ENCODE measurements at places on chromosomes 7 and 10.

GRCh38 chr10:93420091-93420490 lies 62.0 kb downstream of the MYOF start:
- no peak for DNase-seq

GRCh38 chr7:47988496-47989386 lies 9.3 kb upstream of the HUS1 start:
- no peak for DNase-seq

GRCh38 chr7:113856010-113856409 lies 62.8 kb downstream of the PPP1R3A start:
- DNase-seq = no peak

- DNase-seq = no peak
Measured at GRCh38 chr10:91460681-91461080, 50.5 kb downstream of the HECTD2 start.

DNA sequence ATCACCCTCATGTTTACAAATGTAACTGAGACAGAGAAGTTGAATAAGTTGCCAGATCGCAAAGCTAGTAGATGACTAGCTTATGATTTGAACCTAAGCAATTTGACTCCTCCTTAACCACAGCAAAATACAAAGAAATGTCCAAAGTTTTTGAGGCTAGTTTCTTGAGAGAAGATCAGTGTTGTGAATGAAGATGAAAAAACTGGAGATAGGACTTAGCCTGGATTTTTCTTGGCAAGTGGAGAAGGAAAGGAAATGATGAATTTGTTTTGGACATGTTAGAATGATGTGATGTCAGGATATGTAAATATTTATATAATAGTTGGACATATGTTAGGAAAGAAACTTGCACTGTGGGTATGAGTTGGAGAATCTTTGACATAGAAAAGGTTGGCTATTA lies 149.8 kb downstream of the LSMEM1 start:
- no peak for DNase-seq

DNA sequence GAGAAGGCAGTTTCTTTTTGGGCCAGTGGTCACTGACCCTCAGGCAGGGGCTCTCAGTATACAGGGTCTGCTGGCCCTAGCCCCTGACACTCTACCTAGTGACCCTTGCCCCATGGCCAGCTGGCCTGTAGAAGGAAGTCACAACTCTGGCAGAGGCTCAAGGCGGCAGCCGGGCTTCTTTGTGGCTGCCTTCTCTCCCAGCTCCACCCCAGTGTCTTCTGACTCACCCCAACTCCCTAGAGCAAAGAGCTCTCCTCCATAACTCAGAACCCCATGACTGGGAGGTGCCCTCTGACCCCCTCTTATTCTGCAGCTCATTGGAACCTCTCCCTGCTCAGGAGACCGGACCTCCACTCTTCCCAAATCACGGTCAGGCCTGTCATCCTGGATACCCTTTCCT lies 358.2 kb downstream of the FGFR2 start:
- no peak for DNase-seq

DNA sequence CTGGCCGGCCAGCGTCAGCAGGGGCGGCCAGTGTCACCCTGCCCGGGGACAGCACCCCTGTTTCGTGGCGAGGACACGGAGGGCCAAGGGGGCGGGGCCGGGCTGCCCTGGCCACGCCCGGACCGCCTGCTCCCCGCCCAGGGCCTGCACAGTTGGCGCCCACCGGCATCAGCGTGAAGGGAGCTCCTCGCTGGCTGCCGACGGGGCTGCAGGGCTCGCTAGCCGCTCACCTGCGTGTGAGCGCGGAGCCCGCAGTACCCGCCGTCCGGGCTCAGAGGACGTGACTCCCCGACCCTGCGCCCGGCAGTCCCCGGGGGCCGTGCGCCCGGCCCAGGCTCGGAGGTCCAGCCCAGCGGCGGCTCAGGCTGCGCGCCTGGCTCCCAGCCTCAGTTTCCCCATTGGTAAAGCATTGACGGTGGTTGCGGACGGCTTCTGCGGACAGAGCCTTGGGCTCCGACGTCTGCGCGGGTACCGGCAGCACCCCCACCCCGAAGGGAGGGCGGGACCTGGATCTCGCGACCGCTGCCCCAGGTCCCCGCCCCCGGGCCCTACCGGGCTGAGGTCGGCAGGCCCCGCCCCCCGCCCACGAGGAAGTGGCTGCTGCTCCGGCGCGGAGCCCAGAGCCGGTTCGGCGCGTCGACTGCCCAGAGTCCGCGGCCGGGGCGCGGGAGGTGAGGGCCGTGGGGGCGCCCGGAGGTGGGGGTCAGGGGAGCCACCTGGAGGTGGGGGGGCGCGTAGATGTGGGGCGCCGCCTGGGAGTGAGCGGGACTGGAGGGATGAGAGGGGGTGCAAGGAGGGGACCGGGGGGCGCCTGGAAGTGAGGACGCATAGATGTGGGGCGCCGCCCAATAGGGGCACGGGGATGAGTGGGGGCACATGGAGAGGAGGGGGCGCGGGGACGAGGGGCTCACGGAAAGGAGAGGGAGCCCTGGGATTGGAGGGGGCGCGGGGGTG lies at the start of gene ARPC1B:
TSS of gene ARPC1B (plus strand) at position 620 of the 954 bp plus-strand sequence. CDS start 10,985 bp downstream, outside the sequence.
- peak; percentile 72 for DNase-seq

DNA sequence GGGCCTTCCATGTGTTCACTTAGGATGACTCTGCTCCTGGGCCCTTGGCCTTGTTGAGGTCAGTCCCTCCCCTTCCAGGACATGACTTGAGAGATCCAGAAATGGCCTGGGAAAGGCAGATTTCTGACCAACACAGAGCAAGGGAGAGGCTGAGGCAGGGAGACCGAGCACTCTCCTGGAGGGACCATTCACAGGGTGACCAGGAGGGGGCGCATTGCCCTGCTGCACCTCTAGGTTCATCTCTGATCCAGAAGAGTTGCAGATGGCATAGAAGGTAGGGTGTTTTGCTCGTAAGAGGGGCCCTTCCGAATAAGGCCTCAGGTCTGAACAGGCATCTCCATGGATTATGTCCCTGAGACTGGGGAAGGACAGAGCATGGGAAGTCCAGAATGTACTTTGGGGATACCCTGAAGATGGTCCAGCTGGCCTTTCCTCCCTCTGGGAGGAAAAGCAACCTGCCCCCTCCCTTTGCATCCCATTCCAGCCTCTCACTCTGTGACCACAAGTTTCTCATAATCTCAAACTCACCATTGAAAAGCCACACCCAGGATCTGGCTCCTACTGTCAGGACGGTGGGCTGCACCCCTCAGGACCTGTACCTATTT lies 6.6 kb downstream of the DMBT1 start:
- DNase-seq = no peak

DNA sequence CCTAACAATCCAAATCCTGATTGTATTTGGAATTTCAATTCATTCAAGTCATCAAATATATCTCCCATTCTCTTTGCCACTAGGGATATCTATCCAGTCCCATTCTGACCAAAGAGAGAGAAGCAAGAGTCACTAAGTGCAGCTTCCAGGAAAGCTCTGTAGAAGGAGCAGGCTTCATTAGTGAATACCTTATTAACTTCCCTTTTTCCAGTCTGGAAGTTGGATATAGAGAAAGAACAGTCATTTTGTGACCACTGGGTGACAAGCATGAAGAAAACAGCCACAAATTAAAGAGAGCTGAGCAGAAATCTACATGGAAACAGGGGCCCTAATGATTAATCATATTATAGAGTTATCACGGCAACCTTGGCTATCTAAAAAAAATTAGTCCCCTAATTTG lies 190.7 kb upstream of the ADO start:
- no peak for DNase-seq

DNA sequence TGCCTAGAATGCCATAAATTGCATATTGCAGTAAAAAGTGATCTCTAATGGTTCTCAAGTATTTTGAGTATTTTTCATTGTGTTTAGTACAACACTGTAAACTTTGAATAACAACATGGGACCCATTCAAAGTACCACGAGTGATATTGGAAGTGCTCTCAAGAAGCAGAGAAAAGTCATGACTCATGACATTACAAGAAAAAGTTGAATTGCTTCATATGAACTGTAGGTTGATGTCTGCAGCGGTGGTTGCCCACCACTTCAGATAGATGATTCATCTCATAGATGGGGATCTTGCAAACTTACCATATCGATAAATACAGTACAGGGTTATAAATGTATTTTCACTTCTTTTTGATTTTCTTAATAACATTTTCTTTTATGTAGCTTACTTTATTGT lies 33.9 kb downstream of the ENTPD1 start:
- no peak for DNase-seq

GRCh38 chr7:137434946-137435345 lies 91.4 kb upstream of the PTN start:
- DNase-seq = no peak

DNA sequence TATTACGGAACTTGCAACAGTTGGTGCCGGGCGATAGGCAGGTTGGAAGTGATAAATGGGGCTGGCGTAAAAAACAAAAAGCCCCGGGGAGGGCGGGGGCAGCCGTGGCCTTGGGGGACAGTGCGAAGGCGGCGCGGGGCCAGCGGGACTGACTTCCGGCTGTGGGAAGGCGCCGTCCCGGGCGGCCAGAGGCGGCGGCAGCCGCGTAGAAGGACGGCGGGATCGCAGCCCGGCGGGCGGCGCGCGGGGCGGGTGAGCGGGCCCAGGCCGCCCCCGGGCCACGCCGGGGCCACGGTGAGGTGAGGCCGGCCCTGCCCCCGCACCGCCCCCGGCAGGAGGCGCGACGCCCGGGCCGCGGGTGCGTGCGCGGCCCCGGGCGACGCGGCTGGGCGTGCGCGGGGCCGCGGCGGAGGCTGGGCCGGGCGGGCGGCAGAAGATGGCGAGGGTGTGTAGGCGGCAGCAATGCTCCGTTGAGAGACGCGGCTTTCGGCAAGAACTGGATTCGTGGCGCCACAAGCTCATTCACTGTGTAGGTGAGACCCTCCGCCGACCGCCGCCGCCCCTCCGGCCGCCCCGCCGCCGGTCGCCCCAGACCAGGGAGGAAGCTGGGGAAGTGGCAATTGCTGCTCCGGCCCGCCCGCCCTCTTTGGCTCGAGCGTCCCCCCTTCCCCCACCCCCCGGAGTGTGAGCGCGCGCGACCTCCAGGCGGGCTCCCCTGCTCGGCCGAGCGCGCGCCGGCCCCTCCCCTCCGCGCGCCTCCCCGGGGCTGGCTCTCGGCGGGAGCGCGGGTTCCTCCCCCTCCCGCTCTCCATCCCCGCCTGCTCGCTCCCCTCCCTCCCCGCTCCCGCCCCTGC lies at the start of gene LCOR:
TSS of gene LCOR (plus strand) at position 432 of the 854 bp plus-strand sequence. CDS start 116,760 bp downstream, outside the sequence.
- peak; percentile 90 for DNase-seq

DNA sequence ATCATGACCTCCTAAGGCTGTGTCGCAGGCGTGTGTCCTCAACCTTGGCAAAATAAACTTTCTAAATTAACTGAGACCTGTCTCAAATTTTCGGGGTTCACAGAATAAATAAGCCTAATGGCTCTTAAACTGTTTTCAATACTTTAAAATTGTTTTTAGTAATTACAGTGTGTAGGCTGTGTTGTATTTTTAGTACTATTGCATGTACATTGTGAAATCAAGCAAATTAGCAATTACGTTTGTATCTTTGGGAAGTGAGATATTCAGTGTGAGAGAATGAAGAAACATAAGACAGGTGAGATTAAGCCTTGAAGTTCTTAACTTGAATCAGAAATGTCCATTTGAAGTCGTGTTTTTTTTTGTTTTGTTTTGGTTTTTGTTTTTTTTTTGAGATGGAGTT lies 4.8 kb upstream of the AKR1B10 start:
- no peak for DNase-seq

DNA sequence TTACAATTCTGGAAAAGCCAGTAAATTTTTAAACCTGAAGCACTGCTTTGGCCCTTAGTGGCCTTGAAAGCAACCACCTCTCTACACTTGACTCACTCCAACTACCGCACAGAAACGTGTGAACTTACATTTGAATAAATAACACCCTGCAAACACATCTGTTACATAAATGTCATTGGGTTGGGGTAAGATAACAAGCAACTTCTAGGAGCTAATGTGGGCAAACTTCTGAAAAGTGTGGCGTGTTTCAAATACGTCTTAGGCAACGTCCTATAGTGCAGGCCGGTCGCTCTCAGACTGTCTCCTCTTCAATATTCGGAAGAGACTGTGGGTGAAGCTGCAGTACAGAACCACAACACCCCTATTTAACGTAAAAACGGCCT lies 474 bp downstream of the ORC5 start:
- no peak for DNase-seq

- DNase-seq = no peak
Measured at GRCh38 chr10:10421071-10421470, 596.6 kb upstream of the CELF2 start.

GRCh38 chr10:14382022-14382421 lies 51.3 kb upstream of the FRMD4A start:
- DNase-seq = no peak

GRCh38 chr7:3688071-3688470 lies 387.0 kb downstream of the SDK1 start:
- DNase-seq = no peak

DNA sequence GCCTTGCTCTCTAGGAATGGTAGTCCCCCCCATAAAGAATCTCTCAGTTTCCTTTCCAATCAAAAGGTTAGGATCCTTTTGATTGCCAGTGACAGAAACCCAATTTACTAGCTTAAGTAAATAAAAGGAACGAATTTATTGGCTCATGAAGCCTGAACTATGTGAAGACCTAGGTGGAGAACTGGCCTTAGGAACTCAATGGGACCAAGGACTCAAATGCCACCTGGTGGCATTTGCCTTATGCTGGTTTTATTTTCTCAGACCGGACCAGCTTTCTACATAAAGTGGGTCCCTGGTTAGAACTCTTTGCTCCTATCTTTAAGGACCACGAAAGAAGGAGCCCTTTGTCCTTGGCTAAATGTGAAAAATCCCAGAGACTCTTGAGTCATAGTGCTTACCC lies 25.4 kb downstream of the CFTR start:
- DNase-seq = no peak

GRCh38 chr10:59595593-59595992 lies 114.1 kb downstream of the SLC16A9 start:
- DNase-seq = no peak

GRCh38 chr10:3072641-3073360 lies 5.5 kb downstream of the PFKP start:
- no peak for DNase-seq

DNA sequence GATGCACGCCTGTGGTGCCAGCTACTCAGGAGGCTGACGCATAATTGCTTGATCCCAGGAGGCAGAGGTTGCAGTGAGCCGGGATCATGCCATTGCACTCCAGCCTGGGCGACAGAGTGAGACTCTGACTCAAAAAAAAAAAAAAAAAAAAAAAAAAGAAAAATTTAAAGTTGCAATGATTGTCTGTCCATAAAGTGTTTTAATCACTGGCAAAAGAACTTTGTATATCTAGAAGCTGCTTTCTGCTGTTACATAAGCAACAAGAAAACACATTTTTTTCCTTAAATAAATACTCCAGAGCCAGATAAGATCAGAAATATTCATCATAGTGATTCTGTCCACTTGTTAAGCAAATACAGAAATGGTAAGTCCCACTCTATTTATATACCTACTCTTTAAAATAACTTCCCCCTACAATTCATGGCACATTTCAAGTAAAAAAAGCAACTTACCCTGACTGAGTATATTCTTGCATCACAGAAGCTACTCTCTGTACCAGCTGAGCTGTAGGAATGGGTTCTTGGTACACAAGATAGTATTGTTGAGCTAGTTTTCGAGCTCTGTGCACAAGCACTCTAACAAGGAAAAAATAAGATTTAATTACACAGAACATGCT lies 7.6 kb downstream of the PSMA2 start:
- DNase-seq = no peak

GRCh38 chr10:67664942-67665341 lies 31.1 kb downstream of the CTNNA3 start:
- no peak for DNase-seq

Data from HTR-8/SVneo (cell line).